Left lobe of liver (tissue), 2 donors: ENCODE measurements at places on chromosomes 11 and 22. TPM values are rescaled to one million over a fixed set of nuclear protein-coding genes. Genes with fewer than 3 reads are reported as not detected.
A peak's percentile ranks its signal among the peaks of the same experiment; 100 is the strongest.

OR51B2 gene
- not detected for total RNA-seq

GRCh38 chr11:133828871-133829270 is 16.4 kb downstream of the SPATA19 start:
- DNase-seq, result no peak

DNA sequence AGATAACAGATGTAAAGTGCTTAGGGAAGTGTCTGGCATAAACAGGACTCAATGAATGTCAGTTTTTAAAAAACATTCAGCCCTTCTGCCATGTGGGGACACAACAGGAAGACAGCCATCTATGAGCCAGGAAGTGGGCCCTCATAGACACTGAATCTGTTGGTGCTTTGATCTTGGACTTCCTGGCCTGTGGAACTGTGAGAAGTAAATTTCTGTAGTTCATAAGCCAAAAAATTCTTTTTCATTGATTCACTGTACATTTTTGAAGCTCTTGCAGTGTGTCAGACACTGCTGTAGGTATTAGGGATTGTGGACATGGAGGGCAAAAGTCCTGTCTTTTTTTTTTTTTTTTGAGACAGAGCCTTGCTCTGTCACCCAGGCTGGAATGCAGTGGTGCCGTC is 188.6 kb downstream of the HIPK3 start:
- DNase-seq, result no peak

DNA sequence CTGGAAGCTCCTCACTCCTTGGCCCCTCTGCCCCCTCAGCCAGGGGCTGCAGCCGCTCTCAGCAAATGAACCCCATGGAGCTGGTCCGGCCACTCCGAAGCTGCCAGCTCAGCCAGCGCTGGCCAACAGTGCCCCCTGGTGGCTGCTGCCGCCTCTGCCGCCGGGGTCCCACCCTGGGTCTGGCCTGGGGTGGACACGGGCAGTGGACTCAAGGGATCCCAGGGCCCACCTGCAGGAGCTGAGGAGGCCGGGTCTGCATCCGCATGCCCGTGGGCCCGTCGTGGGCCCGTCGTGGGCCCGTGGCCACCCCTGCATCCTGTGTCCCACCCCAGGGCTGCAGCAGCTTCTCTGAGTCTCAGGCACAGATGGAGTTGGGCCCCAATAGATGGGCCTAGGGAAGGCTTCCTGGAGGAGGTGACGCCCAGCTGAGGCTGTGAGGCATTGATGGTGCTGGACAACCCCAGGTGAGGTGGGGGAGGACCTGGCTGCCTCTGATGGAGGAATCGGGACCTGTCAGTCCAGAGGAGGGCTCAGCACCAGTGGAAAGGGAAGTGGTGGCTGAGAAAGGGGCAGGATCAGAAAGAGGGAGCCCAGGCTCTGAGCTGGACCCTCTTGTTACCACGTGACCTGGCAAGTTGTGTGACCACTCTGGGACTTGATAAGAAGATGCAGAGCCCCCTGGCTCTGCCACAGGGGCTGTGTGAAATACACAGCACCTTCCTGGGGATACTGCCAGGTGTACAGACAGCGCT is 522.3 kb downstream of the BRD1 start:
- peak; percentile 72 for DNase-seq

GRCh38 chr22:47049078-47049624 is 286.7 kb downstream of the TBC1D22A start:
- DNase-seq, result no peak

GRCh38 chr22:42500836-42501179 is 18.8 kb downstream of the RRP7A start:
- no peak for DNase-seq

DNA sequence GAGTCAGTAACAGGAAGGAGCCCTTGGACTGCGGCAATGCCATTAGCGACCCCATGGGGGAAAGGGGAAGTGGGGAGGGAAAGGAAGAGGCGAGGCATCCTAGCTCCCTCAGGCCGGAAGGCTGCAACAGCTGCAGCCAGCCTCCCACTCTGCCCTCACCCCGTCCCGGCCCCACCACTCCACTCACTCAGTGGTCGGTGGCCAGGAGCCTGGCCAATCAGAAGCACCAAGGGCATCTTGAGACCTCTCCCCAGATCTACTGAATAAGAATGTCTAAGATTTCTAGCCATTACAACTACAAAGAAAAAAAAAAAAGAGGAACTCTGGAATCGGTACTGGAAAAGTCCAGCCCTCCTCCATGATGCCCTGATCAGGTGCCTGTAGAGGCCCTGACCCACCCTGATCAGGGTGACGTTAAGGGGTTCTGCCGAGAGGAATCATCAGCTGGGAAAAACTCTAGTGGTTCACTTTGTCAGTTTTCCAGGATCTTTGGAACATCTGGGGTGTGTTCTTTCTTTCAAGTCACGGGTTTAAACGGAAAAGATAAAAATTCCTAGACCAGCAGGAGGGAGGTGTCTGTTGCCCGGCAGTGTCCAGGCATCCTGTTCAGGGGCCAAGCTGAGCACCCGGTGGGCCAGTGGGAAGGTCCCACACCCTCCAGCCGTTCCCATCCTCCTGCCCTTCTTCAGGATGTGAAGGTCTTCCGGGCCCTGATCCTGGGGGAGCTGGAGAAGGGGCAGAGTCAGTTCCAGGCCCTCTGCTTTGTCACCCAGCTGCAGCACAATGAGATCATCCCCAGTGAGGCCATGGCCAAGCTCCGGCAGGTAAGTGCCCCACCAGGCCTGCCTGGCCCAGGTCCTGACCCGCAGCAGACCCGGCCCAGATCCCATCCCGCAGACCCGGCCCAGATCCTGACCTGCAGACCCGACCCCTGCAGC is 14.4 kb downstream of the OAF start:
- no peak for DNase-seq

SYT7 gene
- total RNA-seq, result 65.6 TPM

- no peak for DNase-seq
Measured at GRCh38 chr11:33634291-33634834, 66.3 kb downstream of the C11orf91 start.

DNA sequence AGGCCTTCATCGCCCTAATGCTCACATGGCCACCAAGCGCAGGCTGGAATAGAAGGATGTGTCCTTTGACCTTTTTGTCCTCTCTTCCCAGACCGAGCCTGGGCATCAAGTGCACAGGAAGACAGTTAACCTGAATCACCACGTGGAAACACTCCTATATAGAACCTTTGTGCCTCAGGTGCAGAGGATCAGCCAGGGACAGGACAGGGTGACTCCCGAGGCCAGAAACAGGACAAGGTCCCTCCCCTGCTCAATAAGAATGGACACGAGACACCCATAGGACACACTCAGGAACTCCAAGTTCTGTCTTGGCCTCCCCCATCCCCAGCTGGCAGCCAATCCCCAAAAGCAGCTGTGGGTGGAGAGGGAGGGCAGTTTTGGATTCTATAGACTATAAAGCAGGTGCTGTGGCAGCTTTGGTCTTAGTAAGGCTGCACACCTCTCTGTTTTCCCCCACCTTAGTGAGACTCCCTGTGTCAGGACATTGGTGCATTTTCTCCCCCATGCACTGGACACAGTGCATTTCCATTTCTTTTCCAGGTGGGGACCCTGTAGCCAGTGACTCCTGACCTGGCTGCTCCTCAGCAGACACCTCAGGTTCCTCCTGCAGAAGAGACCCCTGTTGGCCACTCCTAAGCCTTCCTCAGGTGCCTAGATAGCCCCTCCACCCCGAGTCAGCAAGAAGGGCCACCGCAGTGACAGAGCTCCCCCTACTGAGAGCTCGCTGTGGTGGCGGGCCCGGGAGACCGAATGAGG is 43.6 kb upstream of the POU2AF1 start:
- DNase-seq, result peak; percentile 56

DNA sequence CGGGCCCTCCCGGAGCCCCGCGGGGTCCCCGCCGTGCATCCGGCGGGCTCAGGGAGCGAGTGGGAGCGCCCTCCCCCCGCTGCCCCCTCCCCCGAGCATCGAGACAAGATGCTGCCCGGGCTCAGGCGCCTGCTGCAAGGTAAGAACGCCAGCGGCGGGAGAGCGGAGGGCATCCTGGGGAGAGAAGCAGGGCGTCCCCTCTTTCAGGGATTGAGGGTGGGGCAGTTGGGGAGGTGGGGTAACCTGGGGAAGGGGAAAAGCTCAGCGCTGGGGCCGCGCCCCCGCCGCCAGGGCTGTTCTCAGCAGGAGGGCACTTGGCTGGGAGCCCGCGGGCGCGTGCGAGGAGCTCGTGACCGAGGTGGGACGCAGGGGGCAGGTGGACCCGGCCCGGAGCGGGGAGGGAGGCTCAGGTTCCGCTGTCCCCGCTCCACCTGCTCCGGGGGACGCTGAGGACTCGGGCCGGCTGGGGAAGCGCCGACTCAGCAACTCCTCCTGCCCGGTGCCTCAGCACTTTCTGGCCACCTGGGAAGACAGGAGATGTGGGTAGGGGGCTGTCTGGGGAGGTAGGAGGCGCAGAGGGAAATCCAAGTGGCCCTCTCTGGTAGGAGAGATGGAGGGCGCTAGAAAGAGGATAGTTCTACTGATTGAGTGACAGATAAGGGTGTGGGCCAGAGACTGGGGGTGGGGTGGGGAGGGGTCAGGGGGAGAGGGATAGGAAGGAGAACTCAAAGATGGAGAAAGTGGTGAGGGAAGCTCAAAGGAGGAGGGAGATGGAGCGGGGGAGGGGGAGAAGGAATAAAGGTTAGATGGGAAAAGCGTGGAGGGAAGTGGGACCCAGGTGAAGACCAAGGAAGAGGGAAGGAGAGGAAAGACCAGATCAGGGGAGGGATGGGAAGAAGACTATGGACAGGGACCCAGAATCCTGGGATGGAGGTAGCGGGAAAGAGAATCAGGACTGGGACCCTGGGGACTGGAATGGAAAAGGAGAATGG is 726 bp downstream of the RTN4RL2 start:
- DNase-seq, result no peak

DNA sequence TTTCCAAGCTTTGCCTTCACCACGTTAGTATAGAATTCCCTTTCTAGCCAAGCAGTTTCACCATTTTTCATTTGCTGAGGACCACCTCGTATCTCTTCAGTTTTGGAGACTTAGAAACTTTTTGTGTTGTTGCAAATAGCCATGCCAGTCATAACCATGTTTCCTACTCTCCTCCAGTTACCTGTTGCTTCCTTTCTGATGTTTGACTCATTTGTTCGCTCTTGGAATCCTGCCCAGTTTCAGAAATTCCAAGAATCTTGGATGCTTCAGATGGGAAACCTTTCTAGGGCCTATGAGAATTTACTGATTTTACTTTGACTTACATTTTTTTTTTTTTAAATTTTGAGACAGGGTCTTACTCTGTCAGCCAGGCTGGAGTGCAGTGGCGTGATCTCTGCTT is 65.4 kb downstream of the PPP6R3 start:
- no peak for DNase-seq

DNA sequence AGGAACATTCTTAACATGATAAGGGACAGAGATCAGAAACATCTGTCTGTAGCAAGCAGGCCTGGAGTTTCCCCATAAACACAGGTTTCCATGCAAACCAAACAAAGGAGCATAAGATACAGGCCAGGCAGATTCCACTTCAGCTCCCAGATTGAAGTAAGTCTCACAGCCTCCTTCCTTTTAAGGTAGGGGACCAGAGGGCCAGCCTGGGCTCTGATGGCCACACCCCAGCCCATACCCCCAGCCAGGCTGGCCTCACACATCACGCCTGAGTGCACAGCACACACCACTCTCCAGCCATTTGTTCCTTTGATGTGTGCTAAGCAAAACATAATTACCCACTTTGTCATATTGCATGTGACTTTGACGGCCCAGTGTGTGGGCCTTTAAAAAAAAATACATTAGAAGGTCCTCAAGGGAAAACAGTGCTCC is 518.7 kb downstream of the NTM start:
- no peak for DNase-seq

DNA sequence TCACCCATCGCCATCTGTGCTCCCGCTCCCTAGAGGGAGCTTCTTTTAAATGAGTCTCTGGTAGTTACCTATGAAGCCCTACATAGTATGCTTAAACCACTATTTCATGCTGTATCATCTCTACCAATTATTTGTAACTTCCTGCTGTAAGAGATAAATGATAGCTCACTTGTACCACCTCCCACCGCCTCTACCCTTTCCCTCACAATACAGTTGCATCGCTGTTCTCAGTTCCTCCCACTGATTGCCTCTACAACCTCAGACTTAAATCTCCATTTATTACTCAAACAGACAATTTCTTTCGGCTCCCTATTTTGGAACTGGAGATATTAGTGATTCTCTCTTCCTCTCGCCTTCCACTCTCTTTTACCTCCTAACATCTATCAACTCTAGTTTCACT is 222.9 kb upstream of the ZC3H12C start:
- DNase-seq, result no peak

GRCh38 chr11:18019650-18020049 is 6.8 kb upstream of the SERGEF start:
- DNase-seq, result no peak

DNA sequence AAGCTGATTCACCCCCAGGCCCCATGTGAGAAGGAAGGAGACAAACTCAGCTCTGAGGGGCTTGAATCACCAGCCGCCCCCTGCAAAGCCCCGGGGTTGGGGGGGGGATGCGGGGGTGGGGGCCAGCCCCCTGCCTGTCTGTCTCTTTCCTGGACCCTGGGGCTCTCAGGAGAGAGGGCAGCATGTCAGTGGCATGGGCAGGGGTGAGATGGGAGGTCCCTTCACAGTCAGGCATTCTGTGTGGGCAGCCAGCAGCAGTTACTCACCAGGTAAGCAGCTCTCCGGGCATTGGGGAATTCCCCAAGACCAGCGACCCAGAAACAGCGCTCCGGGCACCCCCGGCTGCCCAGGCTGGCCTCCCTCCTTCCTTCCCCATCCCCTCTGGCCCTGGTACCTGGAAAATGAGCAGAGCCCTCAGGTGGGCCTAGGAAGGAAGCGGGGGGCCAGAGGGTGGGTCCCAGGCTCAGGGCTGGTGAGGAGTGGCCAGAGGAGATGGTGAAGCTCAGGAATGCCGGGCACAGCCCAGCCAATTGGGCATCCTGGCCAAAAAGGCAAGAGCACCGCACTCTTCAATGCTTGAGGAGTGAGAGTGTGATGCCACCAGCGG is 4.2 kb upstream of the LIF start:
- no peak for DNase-seq

RFPL3 gene
- total RNA-seq, result not detected

DNA sequence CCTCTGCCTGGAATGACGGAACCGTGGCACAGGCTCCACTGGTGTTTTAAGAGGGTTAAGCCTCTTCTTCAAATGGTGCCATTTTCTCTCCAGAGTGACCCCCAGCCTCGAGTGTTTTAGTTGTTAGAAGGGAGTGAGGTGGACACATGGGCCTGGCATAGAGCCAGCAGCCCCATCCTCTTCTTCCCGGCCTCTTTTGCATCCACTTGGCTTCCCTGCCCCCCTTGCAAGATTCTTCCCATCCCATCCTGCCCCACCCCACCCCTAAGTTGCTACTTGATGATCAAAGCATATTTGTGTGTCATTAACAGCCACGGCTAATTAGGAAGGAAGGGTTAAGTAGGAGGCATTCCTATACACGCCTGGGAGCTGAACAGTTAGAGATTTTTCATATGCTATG is 72.3 kb upstream of the CRYBB3 start:
- no peak for DNase-seq

APOBEC3A gene
- total RNA-seq, result 0.98 TPM

AIFM3 gene
- 1.3 TPM for total RNA-seq
